ENCODE measurements at places on chromosomes 7 and 10.

GRCh38 chr10:122225330-122225729 is 45.8 kb upstream of the BTBD16 start:
- no peak for DNase-seq

GRCh38 chr7:121062671-121063279 is 74.3 kb downstream of the CPED1 start:
- DNase-seq, result no peak

DNA sequence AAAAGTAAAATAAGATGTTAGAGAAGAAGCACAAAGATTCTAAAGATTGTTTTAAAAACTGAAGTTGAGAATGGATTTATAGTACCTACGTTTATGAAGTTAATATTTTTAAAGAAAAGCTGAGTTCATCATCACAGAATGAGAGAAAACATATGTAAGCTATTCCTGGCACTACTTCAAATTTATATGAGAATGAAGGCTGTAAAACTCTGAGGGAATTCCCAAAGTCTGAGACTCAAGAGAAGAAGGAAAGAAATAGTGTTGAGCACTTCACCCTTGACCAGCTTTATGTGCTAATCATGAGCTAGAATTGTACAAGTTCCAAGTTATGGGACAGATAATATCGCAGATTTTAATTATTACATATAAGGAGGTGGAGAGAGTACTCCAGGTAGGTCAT is 323.7 kb upstream of the GNAI1 start:
- no peak for DNase-seq

DNA sequence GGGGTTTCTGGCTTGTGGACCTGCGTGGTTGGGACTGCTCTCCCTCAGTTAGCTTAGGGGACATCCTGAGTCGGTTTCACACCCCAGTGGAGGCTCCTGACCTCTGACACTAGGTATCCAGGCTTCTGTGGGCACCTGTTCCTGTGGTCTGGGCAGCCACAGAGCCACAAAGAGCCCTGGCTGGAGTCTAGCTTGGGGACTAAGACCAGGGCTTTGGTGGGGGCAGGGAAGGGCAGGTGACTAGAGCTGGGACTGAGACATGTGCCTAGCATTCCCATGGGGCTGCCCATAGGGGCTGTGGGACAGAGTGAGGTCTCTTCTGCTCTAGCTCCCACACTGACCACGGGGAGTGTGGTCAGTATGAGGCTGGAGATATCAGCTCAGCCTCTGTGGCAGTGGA is 4.0 kb upstream of the TMEM270 start:
- no peak for DNase-seq

- DNase-seq, result no peak
Observed at GRCh38 chr7:114175125-114175524, 239.5 kb upstream of the FOXP2 start.

- DNase-seq, result peak; percentile 59
Observed at GRCh38 chr7:151566897-151567320, 47.2 kb upstream of the RHEB start.

GRCh38 chr7:20438694-20439376 is 108.1 kb downstream of the ITGB8 start:
- no peak for DNase-seq

DNA sequence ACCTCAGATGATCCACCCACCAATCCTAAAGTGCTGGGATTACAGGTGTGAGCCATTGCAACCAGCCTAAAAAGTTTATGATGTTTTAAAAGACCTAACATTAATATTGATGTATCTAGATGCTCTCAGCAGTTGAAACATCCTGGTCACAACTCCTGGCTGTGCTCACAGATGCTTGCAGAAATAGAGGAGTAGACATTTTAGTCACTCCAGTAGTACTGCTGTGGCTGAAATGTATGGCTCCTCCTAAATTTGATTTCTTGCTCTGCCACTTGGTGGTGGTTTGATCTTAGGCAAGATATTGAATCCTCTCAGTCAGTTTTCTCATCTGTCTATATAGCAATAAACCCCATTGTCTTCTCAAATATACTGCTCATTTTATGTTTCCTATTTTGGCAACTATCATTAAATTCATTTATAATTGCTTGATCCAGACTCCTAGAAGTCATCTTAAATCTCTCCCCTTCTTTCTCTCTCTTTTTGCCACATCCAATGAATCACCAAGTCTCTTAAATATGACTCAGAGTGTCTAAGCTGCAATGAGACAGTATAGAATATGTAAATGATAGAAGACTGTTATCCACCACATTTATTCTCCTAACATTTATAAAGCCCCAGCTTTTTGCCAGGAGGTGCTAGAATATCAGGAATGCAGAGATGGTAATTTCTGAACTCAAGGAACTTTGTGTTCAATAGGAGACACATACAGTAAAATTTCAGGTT is 78.1 kb upstream of the NRBF2 start:
- no peak for DNase-seq

DNA sequence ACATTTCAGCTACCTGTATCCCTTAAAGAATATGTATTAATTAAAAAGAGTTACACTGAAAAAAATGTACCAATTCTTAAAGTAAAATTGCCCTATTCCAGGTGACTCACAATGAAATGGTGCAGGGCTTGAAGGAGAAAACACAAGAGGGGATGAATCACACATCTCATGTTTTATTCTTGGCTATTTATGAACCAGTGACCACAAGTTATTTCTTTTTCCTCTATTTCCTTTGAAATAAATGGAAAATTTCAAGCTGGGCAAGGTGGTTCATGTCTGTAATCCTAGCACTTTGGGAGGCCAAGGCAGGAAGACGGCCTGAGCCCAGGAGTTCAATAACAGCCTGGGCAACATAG is 106.8 kb downstream of the UBE2H start:
- no peak for DNase-seq

- no peak for DNase-seq
Observed at GRCh38 chr7:12728192-12728538, 40.7 kb downstream of the ARL4A start.

DNA sequence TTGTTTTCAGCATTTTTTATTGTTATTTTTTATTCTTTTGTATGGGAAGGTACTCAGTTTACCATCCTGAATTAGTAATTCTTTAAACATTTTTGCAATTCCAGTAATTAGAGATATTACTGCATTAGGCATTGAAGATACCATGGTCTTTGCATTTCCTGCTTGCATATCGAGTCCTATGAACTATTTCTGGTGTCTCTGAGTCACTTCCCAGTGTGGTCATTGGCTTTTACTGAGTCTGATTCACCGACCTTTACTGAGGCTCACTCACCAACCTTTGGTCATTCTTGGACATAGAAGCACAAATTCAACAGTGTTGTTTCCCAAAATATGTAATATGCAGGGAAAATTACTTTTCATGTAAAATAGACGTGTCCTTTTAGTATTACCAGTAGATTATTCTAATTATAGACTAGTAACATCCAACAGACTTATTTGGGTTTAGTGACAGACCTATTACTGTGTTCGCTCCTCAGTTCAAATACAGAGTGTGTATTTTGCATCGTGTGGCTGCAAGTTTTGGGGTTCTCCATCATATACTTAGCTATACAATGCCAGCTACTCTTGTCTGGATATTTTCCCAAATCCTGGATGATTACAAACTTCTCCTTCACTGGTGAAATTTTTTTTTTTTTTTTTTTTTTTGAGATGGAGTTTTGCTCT is 180.7 kb upstream of the PRSS1 start:
- DNase-seq, result no peak

DNA sequence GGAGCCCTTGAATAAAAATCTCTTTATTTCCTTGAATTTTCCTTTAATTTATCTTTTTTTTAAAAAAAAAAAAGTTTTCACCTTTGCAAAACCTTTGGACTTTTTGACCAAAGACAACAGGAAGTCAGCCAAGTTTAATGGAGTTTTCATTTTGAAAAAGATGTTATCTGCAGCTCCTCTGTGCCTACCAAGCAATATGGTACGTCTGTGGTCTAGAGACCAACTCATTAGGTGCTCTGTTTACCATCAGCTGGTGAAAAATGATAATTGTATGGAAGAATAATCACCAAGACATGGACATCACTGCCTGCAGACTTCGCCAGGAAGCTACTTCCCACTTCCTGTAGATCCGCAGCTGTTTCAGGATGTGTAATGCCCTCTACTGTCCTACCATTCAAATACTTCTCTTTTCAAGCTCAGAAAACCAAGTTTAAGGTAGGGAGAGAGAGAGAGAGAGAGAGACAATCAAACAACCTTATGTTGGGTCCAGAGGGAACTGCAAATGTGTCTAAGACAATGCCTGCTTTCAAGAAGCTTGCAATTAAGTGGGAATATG is 18.7 kb downstream of the PLXNA4 start:
- DNase-seq, result peak; percentile 75

GRCh38 chr7:101932083-101932482 is 114.7 kb downstream of the CUX1 start:
- DNase-seq, result no peak

- DNase-seq, result no peak
Observed at GRCh38 chr7:1649751-1650326, 20.2 kb upstream of the ELFN1 start.

- no peak for DNase-seq
Observed at GRCh38 chr10:5271526-5271925, 74.9 kb downstream of the AKR1C4 start.

DNA sequence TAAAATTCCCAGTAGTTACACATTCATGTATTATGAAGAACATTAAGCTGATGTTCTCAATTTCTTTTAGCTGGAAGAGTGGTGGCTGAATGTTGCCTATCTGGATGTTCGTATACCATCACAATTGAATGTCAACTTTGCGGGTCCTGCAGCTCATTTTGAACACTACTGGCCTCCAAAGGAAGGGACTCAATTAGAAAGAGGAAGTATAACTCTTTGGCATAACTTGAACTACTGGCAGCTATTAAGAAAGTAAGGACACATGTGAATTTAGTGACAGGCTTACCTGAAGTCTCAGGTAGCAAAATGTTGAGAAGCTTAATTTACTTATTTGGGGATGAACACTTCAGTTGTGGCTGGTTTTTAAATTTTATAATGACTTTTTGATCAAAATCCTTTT is 15.9 kb downstream of the CROT start:
- no peak for DNase-seq

GRCh38 chr7:118844748-118845147 is 620.2 kb downstream of the ANKRD7 start:
- DNase-seq, result no peak

All from mesendoderm (in vitro differentiated cells).